Tibial nerve (tissue), 4 donors: ENCODE measurements at places on chromosomes 6 and 20.

- no peak for DNase-seq
These were observed 91.4 kb downstream of the CD83 start for GRCh38 chr6:14209000-14209399.

DNA sequence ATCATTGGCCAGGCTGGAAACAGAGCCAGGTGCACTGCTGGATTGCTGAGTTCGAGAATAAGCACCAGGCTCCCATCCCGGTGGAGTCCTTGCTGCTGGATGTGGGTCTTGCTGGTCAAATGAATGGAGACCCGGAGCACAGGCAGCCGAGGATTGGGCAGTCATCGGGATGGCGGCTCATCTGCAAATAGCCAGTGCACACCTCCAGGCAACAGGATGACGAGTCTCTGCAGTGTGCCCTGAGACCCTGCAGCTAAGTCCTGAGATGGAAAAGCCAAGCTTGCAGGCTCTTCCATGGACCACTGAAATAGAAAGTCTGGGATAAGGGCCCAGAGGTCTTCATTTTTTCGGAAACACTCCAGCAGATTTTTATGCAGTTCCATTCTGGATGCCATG, 143.5 kb downstream of the WDR27 start:
- DNase-seq = no peak

DNA sequence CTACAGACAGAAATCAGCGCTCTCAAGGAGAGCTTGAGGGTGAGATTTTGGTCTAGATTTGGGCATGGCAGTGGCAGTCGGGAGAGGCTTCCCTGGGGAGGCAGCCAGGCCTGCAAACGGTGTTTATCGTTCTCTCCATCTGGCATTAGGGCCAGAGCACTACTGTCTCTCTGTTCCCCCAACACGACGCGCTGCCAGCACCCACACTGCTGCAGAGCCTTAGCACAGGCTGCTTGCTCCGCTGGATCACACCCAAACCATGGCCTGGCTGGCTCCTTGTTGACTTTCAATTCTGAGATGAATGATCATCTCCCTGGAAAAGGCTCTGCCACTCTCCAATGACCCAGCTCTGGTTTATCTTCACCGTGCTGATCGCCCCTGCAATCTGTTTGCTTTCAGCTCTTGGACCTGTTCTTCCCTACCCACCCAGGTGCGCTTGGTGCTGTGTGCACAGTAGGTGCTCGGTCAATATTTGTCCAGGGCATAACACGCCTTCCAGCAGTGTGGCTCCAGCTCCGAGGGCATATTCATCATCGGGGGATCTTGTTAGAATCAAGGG, 106.1 kb downstream of the TFAP2C start:
- DNase-seq = no peak

DNA sequence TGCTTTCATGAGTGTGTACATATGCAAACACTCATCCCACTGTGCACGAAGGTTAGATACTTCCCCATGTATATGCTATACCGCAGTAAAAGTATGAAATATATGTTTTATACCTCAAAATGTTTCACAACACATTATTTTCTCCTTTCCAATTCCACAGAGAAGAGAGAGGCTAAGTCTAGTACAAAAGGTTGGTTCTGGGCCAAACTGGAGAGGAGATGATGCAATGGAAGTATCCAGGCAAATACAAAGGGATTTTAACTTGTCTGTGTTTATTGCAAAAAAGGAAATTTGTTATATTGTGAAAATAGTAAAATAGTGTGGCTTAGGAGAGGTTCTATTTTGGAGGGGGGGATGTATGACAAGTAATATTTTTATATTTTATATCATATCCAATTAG, 112.6 kb downstream of the PLCB1 start:
- no peak for DNase-seq

DNA sequence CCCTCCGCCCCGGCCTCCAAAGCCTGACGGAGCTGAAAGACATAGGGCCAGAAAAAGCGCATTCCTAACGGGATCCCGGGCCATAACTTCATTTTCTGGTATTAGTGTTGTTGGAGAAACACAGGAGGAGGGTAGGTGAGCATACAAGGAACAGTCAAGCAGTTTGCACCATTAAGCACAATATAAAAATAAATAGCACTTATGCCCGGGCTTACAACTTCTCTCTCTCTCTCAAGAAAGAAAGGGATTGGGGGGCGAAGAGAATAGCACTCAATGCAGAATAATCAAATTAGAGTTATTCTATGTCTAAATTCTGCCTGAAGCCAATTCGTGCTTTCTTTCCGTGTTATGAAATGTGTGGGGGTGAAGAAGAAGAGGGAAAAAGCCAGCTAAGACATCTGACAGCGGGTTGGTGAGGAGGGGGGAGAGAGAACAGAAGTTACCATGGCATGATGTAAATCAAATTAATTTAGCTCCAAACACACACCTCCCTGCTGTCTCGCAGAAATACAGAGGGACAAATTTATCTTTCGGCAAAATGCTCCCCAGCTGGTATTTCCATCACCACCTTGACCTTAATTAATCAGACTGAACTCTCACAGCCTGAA, 508 bp upstream of the METTL24 start:
- no peak for DNase-seq

DNA sequence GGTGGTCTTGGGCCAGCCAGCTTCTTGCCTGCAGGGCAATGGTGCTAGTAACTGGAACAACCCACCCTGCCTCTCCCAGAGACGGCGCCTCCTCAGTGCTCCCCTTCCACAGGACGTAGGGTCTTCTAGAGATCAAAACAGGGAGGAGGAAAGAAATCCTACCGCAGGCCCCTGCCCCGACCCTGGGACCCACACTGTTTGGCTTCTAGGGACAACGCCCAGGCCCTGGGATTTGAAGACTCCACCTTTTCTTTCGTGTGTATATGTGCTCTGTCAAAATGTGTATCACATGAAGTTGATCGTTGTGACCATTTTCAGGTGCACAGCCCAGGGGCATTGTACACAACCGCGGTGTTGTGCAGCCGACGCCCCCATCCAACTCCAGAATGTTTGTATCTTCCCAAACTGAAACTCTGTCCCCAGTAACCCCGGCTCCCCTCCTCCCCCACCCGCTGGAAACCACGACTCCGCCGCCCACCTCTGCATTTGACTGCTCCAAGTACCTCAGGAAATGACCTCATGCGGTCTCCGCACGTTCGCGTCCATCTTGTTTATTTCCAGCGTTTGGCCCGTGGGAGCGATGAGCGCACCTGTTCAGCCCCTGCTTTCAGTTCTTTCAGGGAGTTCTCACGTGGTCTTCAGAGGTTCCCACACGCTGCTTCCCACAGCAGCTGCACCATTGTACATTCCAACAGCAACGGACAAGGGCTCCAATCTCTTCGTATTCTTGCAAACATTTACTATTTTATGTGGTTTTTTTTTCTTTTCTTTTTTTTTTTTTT, 3.4 kb upstream of the BHLHE23 start:
- no peak for DNase-seq

GRCh38 chr20:16209357-16209756, 363.9 kb downstream of the KIF16B start:
- DNase-seq = no peak

GRCh38 chr6:106997392-106998158, 23.0 kb upstream of the CD24 start:
- no peak for DNase-seq

DNA sequence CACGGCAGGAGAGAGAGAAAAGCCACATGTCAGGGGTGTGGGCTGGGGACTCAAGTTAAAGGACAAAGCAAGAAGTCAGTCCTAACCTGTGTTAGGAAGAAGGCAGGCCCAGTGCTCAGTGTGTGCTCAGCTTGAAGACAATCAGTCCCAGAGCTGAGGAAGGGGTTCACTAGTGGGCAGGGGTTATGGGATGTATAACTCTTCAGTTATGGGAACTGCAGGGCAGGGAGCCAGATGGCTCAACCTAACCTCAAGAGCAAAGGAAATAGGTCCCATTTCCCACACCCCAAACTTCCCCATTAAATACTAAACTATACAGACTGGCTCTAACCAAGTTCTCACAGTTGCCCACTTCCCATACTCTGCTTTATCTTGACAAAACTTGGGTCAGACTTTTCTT, 7.4 kb upstream of the SSTR4 start:
- no peak for DNase-seq

DNA sequence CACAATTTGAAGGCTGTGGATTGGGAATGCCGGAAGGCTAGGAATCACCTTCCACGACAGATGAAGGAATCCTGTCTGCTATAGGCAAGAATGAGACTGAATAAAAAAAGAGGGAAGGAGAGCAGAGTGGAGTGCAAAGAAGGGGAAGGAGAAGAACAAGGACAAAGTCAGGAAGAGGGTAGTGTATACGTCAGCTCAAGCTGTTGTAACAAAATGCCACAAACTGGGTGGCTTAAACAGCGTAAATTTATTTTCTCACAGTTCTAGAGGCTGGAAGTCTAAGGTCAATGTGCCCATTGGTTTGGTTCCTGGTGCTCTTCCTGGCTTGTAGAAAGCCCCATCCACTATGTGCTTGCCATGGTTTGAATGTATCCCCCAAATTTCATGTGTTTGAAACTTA, 104.5 kb downstream of the TTLL2 start:
- no peak for DNase-seq

- DNase-seq = no peak
These were observed 24.3 kb upstream of the NHSL1 start for GRCh38 chr6:138523347-138524210.

DNA sequence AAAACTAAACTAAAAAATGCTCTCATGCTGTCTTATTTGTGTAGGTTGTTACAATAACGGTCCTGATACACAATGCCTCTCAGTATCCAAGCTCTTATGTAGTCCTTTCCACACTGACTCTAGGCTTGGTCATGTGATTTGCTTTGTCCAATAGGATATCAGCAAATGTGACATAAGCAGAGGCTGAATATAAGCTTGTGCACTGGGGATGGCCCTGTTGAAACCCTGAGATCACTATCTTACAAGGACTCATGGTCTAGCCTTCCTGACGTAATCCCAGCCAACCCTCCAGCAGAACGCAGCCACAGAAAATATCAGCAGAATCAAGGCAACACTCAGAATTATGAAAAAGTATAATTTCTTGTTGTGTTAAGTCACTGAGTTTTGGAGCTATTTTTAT, 145.1 kb upstream of the CCN2 start:
- DNase-seq = no peak

DNA sequence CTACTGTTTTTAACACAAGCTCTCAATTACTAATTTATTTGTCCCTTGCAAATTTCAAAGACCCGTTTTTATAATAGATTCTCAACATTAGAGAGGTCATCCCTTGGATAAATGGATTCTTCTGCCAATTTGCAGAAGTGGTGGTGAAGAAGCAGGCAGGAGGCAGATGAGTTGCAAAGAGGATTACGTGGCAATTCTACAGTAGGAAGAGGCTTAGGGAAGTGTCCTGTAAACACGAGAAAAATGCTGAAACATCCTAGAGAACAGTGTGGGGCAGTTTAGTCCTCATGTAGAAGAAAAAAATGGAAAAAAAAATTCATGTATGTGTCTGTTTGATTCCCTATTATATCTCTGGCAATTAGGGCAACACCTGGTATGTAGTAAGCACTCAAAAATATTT, 87.6 kb downstream of the BMP2 start:
- no peak for DNase-seq
